8988T (cell line): ENCODE measurements at places on chromosomes 1 and 21.

DNA sequence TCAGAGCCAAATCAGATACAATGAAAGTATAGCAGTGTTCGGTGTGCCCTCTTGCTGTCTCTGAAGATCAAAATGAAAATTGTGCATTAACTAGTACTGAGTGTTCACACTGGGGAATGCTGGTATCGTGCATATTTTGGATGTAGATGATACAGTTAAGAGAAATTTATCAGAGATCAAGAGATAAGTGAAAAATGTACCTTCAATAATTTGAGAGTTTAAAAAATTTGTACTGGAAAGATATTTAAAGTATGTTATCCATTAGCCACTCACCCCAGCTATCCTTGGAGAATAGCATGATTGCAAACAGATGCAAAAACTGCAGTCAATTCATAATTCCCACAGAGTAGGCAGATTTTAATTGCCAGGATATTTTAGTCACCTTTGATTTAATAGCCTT, 56.4 kb downstream of the GREM2 start:
- DNase-seq = no peak

DNA sequence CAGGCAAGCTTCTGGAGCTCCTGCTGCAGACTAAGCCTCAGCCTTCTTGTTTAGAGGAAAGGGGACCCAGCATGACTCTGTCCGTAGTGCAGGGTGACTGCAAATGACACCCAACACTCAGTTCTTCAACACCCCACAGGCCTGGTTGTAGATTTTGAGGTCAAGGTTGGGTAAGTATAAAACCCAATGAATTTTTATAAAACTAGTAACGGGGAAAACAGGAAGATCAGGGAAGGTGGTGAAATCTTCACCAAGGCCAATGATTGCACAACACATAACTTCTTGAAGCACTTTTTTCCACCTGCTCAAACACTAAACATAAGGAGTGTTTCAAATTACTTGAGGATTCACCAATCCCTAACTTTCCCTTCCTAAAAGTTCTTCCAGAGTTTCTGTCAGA, 89.4 kb upstream of the JAK1 start:
- DNase-seq = no peak

DNA sequence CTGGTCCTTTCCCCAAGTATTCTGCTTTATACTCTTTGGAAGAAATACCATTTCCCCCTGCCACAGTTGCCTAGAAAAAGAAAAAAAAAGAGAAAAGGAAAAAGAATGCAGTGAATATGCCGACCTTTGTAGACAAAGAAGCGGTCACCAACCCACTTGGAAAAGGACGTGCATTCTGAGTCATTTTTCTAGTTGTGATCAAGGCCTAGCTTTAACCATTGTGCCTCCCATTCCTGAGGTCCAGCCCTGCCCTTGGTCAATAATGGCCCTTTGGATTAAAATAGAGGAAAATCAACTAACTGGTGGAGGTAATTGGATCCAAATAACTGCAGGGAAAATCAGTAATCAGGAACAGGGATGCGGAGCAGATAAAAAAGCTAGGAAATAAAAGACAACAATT, 24.8 kb downstream of the S1PR1 start:
- no peak for DNase-seq

GRCh38 chr1:82384776-82385175, 584.0 kb downstream of the ADGRL2 start:
- no peak for DNase-seq

DNA sequence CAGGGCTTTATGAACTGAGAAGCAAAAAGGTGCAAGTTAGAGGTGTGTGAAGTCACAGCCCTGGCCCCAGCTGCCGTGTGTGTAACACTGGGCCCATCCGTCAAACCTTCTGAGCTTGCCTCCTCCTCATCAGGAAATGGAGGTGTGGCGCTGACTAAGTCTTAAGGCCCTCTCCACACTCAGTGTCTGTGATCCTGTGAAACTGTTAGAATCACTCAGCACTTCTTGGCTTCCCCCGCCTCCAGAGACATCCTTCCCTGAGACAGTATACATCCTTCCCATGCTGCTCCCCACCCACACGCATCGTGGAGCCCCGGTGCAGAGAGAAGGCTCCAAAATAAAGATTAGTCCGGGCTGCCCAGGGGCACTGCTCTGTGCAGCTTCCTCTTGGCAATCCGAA, 33.3 kb downstream of the LRP8 start:
- DNase-seq = no peak

DNA sequence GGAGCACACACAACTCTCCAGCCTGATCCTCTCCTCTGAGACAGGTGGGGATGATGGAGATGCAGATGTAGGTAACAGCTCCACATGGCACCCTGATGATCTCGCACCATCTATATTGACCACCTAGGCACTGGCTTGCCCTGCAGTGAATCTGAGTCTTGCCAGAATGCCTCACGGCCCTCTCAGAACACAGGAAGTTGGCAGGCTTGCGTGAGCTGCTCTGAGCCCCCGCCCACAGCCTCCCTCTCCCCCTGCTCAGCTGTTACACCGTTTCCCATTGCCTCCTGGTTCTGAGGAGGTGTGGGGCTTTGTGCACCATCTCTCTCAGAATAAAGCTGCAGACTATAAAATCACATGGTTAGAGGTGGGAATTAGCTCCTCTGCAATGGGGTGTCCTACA, 48.0 kb downstream of the URB2 start:
- DNase-seq = no peak

DNA sequence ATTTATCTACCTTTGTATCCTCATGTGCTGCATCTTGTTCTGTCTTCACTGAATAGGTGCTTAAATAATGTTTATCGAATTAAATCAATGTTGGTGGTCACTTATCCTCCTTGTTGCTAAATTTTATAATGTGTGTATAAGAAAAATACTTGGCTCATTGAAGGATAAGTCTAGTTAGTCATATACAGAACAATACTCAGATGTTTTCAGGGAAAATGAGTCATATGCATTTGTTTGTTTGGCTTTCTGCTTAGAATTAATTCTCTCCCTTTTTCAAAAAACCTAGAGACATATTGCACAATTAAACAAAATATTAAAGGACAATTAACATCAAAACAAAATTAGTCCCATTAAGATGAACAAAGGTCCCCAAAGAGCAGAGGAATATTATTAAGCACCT, 89.0 kb downstream of the UBE2U start:
- no peak for DNase-seq

DNA sequence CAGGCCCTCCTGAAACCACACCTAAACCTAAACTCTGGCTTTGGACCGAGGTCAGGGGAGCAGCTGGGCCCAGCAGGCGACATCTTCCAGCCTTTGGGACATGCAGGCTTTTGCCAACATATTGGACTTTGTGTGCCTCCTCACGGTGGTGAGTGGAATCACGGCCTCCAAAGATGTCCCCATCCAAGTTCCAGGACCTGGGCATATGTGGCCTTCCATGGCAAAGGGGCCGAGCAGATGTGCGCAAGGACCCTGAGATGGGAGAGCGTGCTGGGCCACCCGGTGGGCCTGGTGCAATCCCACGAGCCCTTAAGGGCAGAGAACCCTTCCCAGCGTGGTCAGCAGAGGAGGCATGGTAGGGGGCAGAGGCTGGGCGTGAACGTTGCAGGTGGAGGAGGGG, 160.8 kb upstream of the C1orf174 start:
- no peak for DNase-seq

- DNase-seq = no peak
Measured at GRCh38 chr1:25067518-25068251, 137.6 kb upstream of the RUNX3 start.
